Fibroblast of upper back skin (primary cell): ENCODE measurements at places on chromosomes 13 and 19.

DNA sequence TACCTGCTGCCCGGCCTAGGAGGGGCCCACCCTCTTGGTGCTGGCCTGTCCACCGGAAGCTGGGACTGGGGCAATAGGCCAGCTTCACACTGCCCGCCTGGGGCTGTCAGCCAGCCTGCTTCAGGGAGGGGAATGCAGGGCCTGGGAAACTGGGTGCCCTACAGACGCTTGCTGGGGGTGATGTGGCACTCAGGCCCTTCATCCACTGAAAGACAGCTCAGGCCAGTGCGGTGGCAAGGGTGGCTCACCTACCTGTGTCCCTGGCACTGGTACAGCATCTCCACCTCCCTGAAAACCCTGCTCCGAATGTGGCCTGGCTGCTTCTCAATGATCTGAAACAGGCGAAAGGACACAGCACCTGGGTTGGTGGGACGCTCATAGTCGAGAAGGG lies 7.8 kb downstream of the MKNK2 start:
- no peak for DNase-seq

DNA sequence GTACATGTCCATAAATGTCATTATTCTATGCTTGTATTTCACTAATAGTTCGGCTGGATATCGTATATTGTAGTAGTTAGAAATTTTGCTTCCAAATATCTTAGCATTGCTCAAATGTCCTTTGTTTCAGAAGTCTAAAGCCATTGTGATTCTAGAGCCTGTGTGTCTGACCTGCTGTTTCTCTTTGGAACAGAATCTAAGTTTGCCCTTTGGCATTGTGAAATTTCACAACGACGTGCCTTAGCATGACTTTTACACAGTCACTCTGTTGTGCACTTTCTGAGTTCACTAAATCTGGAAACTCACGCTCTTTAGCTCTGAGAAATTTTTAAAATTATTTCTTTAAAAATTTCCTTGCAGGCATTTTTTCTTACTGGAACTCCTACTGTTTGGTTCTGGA lies 152.2 kb downstream of the TBC1D4 start:
- no peak for DNase-seq

DNA sequence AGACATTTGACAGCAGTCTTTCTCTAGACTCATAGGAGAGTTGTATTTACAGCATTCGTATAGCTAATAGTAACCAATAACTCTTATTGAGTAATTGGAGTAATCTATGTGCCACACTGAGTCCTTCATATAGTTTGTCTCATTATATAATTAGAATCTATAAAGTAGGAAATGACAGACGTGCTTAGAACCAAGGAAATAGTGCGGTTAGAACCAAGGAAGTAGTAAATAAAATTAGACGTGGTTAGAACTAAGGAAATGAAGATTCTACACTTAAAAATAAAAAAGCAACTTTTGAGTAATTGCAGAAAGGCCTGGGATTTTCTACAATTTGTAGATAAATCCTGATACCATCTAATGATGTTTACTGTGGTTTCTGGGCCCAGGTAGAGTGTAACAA lies 107.8 kb upstream of the TNFSF11 start:
- no peak for DNase-seq

- no peak for DNase-seq
Observed at GRCh38 chr13:40920826-40921225, 98.3 kb downstream of the ELF1 start.

GRCh38 chr13:69585656-69586055 lies 522.0 kb upstream of the ATXN8OS start:
- DNase-seq = no peak

- peak; percentile 84 for DNase-seq
Observed at GRCh38 chr13:102983496-102983895, 82.7 kb downstream of the SLC10A2 start.

- no peak for DNase-seq
Observed at GRCh38 chr19:1183543-1184172, 9.6 kb upstream of the SBNO2 start.

GRCh38 chr19:10295847-10296591 lies 6.3 kb downstream of the ICAM5 start:
- DNase-seq = no peak

GRCh38 chr19:4542896-4543841 lies 3.3 kb upstream of the LRG1 start:
- no peak for DNase-seq

GRCh38 chr13:99425485-99426341 lies 75.6 kb upstream of the TM9SF2 start:
- DNase-seq = no peak

GRCh38 chr13:108755083-108755482 lies 125.7 kb downstream of the MYO16 start:
- no peak for DNase-seq

GRCh38 chr13:52092087-52092486 lies 36.8 kb downstream of the NEK5 start:
- no peak for DNase-seq

DNA sequence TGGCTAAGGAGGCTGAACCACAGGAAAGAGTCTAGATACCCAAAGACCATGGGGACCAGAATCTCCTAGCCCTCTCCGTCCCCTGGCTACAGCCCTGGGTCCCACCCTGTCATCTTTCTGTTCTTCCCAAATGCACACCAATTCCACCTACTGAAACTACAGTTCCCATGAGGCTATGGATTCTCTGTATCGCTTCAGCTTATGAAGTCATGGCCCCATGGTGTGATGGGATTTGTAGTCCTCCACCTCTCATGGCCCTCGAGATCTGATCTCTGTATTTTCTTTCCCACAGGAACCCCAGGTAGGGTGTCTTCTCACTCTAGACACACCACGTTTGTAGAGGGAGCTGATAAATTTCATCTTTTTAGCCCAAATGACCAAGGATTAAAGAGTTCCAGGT lies 11.8 kb downstream of the PTPRH start:
- DNase-seq = no peak

- DNase-seq = no peak
Observed at GRCh38 chr19:11243798-11244169, 4.4 kb downstream of the ANGPTL8 start.

DNA sequence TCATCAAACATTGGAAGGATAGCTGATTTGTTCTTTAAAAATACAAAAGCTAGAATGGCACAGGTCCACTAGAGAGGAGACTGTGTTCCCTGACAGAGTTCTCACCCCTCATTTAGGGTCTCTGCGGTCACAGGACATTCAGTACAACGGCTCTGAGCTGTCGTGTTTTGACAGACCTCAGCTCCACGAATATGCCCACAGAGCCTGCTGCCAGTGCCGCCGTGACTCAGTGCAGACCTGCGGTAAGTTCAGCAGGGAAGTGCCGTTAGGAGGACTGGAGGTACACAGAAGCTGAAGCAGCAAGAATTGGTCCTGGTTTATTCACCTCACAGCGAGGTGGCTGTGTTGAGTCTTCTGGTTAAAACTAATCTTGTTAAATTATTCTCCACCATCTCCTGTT lies 90.0 kb downstream of the TNFRSF19 start:
- DNase-seq = no peak

GRCh38 chr13:95797016-95797415 lies 120.1 kb downstream of the DNAJC3 start:
- no peak for DNase-seq

- no peak for DNase-seq
Observed at GRCh38 chr13:99303863-99304521, 3.2 kb downstream of the GPR183 start.

- no peak for DNase-seq
Observed at GRCh38 chr13:113005076-113005865, 36.3 kb downstream of the MCF2L start.

DNA sequence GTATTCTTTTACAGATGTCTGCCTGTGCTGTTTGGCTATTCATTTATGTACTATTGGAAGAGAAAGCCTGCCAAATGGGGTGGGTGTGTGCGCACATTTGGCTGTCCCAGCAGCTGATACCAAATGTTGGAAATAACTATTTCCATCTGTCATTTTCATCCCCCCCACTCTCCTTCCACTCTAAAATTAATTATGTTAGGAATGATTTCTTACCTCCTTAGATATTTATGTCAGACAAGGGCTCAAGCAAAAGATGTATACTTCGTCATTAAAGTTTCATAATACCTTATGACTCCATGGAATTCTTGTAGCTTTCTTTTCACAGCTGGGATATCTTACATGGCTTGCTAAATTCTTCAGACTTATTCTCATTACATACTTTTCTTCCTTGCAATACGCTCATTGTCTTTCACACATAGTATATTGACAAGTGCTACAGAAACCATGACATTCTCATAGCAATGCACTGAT lies 18.6 kb downstream of the ITM2B start:
- peak; percentile 83 for DNase-seq

DNA sequence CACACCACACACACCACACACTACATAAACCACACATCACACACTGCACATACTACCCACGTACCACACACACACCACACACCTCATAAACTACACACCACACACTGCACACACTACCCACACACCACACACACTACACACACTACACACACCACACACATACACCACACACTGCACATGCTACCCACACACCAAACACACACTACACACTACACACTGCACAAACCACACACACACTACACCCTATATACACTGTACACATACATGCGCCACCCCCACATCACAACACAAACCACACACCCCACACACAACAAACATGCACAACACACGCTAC lies 5.5 kb downstream of the MAG start:
- DNase-seq = no peak

DNA sequence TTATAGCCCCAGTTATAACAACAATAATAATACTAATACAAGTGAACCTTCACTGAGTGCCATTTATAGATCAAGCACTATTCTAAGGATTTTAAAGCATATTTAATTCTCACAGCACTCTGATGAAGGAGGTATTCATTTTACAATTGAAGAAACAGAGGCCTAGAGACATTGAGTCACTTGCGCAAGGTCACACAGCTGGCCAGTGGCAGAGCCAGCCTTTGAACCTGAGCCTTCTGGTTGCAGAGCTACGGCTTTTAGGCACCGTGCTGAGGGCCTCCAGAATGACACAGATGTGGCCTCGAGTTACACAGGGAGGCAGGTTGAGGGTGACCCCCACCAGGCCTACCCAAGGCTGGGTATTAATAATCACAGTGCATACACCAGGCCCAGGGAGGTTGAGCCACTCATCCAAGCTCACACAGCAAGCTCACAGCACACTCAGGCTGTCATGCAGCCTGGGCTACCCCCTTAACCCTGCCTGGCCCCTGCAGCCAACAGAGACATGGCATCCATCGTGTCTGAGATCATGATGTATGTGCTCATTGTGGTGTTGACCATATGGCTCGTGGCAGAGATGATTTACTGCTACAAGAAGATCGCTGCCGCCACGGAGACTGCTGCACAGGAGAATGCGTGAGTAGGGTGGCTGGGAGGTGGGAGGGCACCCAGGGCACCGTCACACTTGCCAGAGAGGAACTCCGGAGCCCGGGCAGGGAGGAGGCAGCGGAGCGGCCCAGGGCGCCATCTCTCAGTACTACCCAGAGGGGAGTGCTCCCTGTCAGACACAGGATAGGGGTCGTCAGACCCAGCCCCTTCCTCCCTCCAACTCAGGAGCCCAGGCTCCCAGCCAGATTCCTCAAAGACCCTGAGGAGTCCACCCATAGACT lies 2.7 kb upstream of the HPN start:
- DNase-seq = peak; percentile 36

DNA sequence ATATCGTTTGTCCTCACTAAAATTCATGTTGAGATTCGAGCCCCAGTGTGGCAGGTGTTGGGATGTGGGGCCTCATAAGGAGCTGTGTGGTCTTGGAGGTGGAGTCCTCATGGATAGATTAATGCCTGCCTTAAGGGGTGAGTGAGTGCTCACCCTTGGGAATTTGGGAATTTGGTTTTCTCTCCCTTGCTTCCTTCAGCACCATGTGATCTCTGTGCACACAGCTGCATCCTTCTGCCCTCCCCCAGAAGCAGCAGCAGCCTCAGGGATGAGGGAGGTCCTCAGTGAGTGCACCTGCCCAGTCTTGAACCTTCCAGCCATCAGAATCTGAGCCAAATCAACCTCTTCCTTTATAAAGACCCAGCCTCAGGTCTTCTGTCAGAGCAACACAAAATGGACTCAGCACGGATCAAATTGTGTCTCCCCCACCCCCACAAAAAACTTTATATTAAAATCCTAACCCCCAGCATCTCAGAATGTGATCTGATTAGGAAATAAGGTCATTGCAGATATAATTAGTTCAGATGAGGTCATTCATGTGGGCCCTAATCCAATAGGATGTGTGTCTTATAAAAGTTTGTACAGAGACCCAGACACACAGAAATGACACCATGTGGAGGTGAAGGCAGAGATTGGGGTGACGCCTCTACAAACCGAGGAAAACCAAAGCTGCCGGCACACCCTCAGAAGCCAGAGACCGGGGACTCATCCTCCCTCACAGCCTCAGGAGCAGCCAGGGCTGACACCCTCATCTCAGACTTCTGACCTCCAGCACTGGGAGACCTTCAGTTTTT lies 12.9 kb downstream of the CYTH2 start:
- peak; percentile 43 for DNase-seq

DNA sequence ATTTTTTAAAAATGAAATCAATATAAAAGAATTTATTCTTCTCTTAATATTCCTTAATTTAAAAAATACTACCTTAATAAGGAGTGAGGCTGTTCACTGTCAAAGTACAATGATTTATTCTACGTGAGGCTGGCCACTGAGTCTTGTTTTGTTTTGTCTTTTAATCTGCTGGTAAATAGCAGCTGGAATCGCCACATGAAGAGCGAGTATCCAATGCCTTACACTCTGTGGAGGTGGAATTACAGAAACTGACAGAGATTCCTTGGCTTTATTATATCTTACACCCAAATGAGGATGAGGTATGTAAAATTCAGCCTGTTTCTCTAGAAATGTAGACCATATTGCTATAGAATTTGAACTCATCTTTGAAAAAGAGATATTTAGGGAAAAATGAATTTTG lies 52.9 kb upstream of the AKAP11 start:
- no peak for DNase-seq

GRCh38 chr19:7771072-7771471 lies 8.0 kb downstream of the CLEC4M start:
- no peak for DNase-seq

- DNase-seq = no peak
Observed at GRCh38 chr19:54648129-54648528, 14.7 kb upstream of the LILRB4 start.

DNA sequence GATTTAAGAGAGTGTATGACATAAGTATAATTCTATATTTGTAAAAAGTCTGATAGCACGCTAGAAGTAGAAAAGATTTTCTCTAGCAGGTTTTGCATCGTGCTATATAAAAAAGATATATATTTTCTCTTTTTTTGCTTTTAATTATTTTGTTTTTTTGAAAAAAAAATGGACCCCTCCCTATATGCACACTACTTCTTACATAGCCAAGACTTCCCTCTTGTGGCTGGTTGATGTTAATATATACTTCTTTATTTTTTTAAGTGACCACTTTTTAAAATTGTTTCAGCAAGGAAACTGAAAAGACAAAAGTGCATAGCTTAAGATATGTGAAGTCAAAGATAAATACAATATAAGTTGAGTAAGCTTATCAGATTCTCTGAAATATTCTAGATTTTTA lies 1202.8 kb downstream of the DIAPH3 start:
- DNase-seq = peak; percentile 5

GRCh38 chr19:11293433-11294389 lies 2.2 kb upstream of the TSPAN16 start:
- DNase-seq = peak; percentile 89

GRCh38 chr13:99542788-99543406 lies 41.6 kb downstream of the TM9SF2 start:
- DNase-seq = no peak

- DNase-seq = no peak
Observed at GRCh38 chr13:36068566-36068965, 62.6 kb downstream of the DCLK1 start.
